CD4-positive, CD25-positive, alpha-beta regulatory T cell (primary cell): ENCODE measurements at places on chromosomes 12 and 14.
A peak's percentile ranks its signal among the peaks of the same experiment; 100 is the strongest.

DNA sequence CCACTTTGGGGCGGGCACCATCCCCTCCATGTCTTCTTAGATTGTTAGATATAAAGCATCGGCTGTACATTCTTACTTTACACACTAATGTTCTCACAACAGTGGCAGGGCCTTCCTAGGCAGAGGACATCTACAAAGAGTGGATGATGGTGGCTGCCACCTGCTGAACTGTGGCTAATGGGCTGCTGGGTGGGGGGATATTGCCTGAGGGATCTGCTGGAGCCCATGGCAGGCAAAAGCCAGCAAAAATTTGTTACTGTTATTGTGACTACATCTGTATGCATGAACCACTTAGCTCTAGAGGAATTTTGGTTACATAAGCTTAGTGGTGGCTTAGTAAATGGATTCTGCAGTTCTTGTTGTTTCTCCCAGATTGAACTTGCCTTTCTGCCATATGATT, 52.6 kb downstream of the DIP2B start:
- H3K36me3 ChIP-seq, result peaks cover 2% of the 10 kb centered on the region
- H3K27me3 ChIP-seq, result no peaks in the 10 kb centered on the region
- DNase-seq, result no peak
- H3K4me1 ChIP-seq, result peaks cover 4% of the 10 kb centered on the region
- H3K27ac ChIP-seq, result no peak overlapping the region

GRCh38 chr14:99502989-99503421, 21.8 kb downstream of the CCNK start:
- no peaks in the 10 kb centered on the region for H3K4me1 ChIP-seq
- H3K27ac ChIP-seq, result no peak overlapping the region
- no peaks in the 10 kb centered on the region for H3K27me3 ChIP-seq
- H3K4me3 ChIP-seq, result no peak overlapping the region
- H3K36me3 ChIP-seq, result peaks cover 96% of the 10 kb centered on the region

GRCh38 chr12:54277823-54278276, 2.1 kb downstream of the CBX5 start:
- peaks cover 19% of the 10 kb centered on the region for H3K36me3 ChIP-seq
- no peaks in the 10 kb centered on the region for H3K27me3 ChIP-seq
- DNase-seq, result no peak
- H3K27ac ChIP-seq, result peak overlapping the region; percentile 99
- H3K4me1 ChIP-seq, result peaks cover 54% of the 10 kb centered on the region

DNA sequence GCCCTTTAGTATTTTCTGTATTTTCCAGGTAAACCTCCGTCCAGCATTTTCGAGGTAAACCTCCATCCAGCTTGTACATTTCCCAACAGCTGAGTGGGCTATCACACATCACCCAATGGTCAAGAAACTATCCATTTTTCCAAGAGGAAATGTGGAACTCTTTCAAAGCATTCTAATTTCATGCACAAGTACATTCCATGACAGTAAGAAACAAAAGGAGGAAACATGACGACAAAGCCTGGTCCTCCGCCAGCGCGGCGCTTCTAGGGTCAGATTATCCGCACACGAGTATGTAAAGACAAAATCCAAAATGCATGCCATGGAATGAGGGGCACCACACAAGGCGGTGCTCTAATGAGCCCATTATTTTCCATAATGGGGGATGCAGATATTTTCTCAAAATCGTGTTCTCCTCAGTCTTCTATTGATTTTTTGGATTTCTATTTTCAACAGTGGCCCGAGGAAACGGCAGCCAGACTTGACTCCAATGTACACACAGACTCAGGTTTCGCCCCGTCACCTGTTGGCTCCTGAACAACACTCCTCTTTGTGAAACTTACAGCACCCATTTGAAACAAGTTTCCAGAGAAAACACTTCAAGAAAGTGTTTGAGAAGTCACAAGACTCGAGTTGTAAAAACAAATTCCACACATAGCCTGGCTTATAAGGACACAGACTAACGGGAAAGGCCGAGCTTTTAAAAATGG, 107.4 kb downstream of the PRICKLE1 start:
- H3K4me1 ChIP-seq, result peaks cover 23% of the 10 kb centered on the region
- H3K4me3 ChIP-seq, result peak overlapping the region; percentile 19
- H3K36me3 ChIP-seq, result no peaks in the 10 kb centered on the region
- H3K27me3 ChIP-seq, result peaks cover 52% of the 10 kb centered on the region
- H3K27ac ChIP-seq, result no peak overlapping the region

- no peak for DNase-seq
- peak overlapping the region; percentile 97 for H3K27ac ChIP-seq
- peaks cover 56% of the 10 kb centered on the region for H3K4me1 ChIP-seq
- peaks cover 43% of the 10 kb centered on the region for H3K36me3 ChIP-seq
Observed at GRCh38 chr12:9756170-9756569, 4.5 kb downstream of the CD69 start.

DNA sequence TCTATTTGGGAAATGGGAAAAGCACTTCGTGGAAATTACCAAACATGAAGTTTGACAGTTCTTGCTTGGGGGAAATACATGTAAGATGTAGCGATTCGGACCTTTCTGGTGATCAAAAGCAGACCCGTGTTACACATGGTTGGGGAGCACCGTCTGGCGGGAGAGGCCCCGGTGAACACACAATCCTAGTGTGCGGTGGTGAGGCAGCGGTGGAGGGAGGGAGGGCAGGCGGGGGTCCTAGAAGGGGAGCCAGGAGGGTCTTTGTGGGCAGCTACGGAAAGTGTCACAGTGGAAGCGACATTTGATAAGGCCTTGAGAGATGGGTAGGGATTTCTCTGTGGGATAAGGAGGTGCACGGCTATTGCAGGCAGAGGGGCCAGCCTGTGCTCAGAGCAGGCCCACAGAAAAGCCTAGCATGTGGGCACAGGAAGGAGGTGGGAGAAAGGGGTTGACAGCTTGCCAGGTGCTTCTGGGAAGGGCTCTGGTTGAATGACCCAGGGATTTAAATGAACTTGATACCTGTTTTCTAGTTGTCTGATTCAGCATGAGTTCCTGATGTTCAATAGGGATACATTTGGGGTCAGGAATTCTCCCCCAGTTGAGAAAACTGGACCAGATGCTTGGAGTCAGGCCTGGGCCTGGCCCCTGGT, 7.2 kb downstream of the MVK start:
- no peaks in the 10 kb centered on the region for H3K27me3 ChIP-seq
- H3K36me3 ChIP-seq, result peaks cover 42% of the 10 kb centered on the region
- no peak overlapping the region for H3K27ac ChIP-seq
- no peak for DNase-seq

GRCh38 chr12:92304371-92305055, 158.9 kb upstream of the BTG1 start:
- DNase-seq, result no peak
- no peak overlapping the region for H3K27ac ChIP-seq
- no peak overlapping the region for H3K4me3 ChIP-seq
- H3K4me1 ChIP-seq, result no peaks in the 10 kb centered on the region
- H3K27me3 ChIP-seq, result no peaks in the 10 kb centered on the region

DNA sequence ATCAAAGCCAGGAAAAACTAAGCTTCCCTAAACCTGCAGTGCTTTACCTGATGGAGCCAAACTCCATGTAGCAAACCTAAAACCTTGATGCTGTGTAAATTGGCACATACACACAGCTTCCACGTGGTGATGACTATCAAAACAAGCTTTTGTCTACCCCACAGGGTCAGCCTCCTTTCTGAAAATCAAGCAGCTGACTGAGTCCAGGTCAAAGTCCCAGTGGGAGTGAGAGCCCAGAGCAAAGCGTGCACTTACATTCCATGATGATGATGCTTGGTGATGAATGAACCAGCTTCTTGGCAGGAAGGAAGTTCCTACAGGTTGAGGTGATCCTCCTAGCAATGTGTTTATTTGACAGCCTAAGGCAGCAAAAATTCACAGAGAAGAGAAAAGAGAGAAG, 630.0 kb upstream of the TBX3 start:
- no peaks in the 10 kb centered on the region for H3K36me3 ChIP-seq
- no peaks in the 10 kb centered on the region for H3K27me3 ChIP-seq
- H3K27ac ChIP-seq, result no peak overlapping the region
- H3K4me3 ChIP-seq, result no peak overlapping the region

- no peak overlapping the region for H3K27ac ChIP-seq
- H3K4me1 ChIP-seq, result peaks cover 19% of the 10 kb centered on the region
- H3K27me3 ChIP-seq, result no peaks in the 10 kb centered on the region
- H3K36me3 ChIP-seq, result peaks cover 33% of the 10 kb centered on the region
- no peak for DNase-seq
- no peak overlapping the region for H3K4me3 ChIP-seq
Observed at GRCh38 chr12:124392667-124393413, 97.9 kb downstream of the RFLNA start.

DNA sequence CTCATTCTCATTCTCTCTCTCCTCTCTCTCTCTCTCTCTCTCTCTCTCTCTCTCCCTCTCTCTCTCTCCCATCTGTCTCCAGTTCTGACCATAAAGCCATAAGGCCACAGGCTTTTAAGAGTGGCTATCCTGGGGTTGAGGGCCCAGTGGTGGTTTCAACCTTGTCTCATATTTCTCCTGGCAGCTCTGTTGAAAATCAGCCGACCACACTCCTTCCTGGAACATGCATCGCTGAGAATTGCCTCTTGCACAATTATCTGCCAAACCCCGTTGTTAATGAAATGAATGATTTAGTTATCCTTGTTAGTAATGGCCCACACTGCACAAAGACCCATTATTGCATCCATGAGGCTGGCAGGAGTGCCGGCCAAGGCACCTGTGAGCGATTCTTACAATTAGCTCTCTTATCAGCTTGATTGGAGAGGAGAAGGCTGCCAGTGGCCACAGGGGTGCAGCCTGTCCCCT, 30.4 kb upstream of the KCNA5 start:
- H3K27me3 ChIP-seq, result no peaks in the 10 kb centered on the region
- H3K4me1 ChIP-seq, result no peaks in the 10 kb centered on the region
- H3K27ac ChIP-seq, result no peak overlapping the region
- H3K4me3 ChIP-seq, result no peak overlapping the region
- H3K36me3 ChIP-seq, result no peaks in the 10 kb centered on the region
- no peak for DNase-seq

- no peak overlapping the region for H3K27ac ChIP-seq
- peaks cover 48% of the 10 kb centered on the region for H3K4me1 ChIP-seq
- H3K27me3 ChIP-seq, result no peaks in the 10 kb centered on the region
- H3K36me3 ChIP-seq, result no peaks in the 10 kb centered on the region
- no peak overlapping the region for H3K4me3 ChIP-seq
Observed at GRCh38 chr14:91256661-91257060, 12.2 kb upstream of the GPR68 start.

DNA sequence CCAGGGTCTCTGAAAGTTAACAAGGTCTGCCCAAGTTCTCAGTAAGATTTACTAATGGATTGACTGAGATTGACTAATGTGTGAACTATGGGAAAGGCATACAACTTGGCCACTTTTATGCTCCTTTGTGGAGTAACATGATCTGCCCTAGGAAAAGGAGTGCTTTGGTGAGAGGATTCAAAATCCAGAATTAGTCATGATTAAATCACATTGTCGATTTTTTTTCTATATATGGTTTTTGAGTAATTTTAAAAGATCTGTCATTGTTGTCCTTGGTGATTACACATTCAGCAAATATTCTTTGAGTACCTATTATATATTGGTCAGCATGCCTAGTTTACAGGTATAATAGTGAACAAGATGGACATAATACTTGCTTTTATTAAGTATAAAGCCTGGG, 147.7 kb upstream of the SYT10 start:
- no peak overlapping the region for H3K27ac ChIP-seq
- no peak overlapping the region for H3K4me3 ChIP-seq
- DNase-seq, result no peak
- H3K4me1 ChIP-seq, result no peaks in the 10 kb centered on the region

GRCh38 chr14:67526676-67527459, 6.2 kb upstream of the PLEKHH1 start:
- DNase-seq, result peak; percentile 66
- H3K36me3 ChIP-seq, result no peaks in the 10 kb centered on the region
- no peaks in the 10 kb centered on the region for H3K4me1 ChIP-seq
- H3K27me3 ChIP-seq, result peaks cover 38% of the 10 kb centered on the region
- H3K27ac ChIP-seq, result no peak overlapping the region

DNA sequence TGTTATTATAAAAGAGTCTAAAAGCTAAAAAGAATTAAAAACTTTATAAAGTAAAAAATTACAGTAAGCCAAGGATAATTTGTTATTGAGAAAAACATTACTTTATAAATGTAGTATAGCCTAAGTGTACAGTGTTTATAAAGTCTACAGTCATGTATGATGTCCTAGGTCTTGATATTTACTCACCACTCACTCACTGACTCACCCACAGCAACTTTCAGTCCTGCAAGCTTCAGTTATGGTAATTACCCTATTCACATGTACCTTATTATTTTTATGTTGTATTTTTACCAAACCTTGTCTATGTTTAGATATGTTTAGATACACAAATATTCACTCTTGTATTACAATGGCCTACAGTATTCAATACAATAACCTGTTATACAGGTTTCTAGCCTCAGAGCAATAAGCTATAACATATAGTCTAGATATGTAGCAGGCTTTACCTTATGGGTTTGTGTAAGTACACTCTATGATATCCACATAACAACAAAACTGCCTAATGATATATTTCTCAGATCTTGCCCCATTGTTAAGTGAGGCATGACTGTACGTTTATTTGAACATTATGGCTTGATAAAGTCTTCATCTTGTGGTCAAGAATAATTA, 113.7 kb upstream of the KITLG start:
- no peaks in the 10 kb centered on the region for H3K27me3 ChIP-seq
- no peak overlapping the region for H3K27ac ChIP-seq
- no peak for DNase-seq
- no peaks in the 10 kb centered on the region for H3K4me1 ChIP-seq
- H3K36me3 ChIP-seq, result no peaks in the 10 kb centered on the region

DNA sequence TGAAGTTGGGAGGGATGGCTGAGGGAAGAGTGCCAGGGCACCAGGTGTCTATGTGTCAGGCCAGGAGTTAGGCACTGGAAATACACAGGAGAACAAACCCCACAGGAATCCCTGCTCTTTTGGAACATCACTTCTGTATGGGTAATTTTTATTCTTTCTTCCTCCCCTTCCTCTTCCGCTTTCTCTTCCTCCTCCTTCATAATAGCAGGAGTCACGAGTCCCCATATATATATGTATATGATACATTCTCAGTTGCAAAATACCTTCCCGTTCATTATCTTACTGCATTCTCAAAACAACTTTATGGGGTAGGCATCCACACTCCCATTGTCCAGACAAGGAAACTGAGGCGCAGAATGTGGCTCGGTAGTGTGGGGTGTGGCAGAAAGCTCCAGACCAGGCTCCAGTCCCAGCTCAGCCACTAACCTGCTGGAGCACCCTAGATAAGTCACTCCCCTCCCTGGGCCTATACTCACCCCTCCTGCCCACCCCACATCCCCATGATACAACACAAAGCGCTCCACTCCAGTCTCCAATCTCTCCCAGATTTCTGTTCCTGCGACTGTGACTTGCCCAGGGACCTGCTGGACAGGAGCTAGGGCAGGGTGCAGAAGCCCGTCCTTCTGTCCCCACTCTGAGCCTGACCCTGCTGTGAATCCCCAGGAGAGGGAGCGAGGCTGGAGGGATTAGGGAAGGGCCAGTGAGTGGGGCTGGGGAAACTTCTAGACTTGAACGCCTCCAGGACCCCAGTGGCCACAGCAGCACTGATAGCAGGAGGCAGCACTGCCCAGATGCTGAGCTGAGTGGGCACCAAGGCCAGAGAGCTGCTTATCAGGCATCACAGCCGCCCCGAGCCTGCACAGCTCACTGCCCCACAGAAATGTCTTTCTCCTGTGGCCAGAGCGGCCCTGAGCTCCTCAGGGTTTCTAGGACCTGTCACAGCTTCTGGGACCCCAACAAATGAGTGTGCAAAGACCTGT, 1.4 kb upstream of the AQP2 start:
- H3K27me3 ChIP-seq, result peaks cover under 1% of the 10 kb centered on the region
- no peaks in the 10 kb centered on the region for H3K36me3 ChIP-seq
- no peak overlapping the region for H3K27ac ChIP-seq
- peaks cover 26% of the 10 kb centered on the region for H3K4me1 ChIP-seq
- H3K4me3 ChIP-seq, result no peak overlapping the region
- DNase-seq, result no peak

GRCh38 chr12:124352839-124353238, 57.9 kb downstream of the RFLNA start:
- H3K27ac ChIP-seq, result no peak overlapping the region
- no peak for DNase-seq
- no peaks in the 10 kb centered on the region for H3K27me3 ChIP-seq
- no peaks in the 10 kb centered on the region for H3K4me1 ChIP-seq
